ENCODE measurements at places on chromosomes 5 and 9.

- no peak for DNase-seq
Observed at GRCh38 chr5:8756498-8757084, 789.3 kb downstream of the SEMA5A start.

- DNase-seq: no peak
Observed at GRCh38 chr5:95484421-95484820, 70.4 kb downstream of the SKIC3 start.

- no peak for DNase-seq
Observed at GRCh38 chr5:27472871-27473270, 434.5 kb upstream of the CDH9 start.

DNA sequence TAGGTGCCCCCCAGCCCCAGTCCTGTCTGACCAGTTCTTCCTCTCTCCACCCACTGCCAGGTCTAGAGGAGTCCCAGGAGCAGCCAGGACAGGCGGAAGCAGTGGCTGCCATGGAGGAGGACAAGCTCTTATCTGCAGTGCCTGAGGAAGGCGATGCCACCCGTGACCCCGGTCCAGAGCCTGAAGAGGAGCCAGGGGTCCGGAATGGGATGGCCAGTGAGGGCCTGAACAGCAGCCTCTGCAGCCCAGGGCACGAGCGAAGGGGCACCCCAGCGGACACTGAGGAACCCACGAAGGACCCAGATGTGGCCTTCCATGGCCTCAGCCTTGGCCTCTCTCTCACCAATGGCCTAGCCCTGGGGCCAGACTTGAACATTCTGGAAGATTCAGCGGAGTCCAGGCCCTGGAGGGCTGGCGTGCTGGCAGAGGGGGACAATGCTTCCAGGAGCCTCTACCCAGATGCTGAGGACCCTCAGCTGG, 13.8 kb downstream of the PSD2 start:
- DNase-seq: no peak

DNA sequence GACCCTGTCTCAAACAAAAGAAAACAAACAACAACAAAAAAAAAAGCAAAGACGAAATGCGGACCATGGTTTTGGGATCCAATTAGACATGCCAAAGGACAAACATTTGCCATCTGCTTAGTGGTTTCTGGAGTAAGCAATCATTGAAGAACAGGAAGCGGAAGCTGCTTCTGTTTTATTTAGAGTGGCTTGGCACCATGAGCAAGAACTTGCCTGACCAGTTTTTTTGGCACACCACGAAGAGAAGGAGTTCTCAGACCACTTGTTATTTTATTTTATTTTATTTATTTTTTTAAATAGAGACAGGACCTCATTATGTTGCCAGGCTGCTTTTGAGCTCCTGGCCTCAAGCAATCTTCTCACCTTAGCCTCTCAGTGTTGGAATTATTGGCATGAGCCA, 17.0 kb downstream of the BTF3 start:
- no peak for DNase-seq

DNA sequence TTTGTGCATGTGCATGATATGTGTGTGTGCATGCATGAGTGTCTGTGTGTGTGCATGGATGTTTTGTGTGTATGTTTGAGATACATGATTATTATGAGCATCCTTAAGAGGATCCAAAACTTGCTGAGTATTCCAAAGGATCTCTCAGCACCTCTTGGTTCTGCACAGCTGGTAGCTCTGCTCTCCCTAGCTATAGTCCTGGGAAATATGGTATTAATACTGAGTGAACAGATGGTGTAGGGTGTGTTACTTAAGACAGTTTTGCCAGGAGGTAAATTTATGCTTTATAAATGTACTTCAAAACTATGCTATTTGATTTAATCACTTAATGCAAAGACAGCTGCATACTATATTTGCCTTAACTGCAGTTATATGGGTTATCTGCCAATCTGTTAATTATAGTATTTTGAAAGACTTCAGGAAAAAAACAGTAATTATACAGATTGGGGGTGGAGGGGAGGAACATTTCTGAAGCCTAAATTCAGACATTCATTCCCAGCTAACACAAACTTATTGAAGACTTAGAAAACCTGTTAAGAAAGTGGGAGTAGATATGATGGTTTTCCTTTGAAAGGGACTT, 215.5 kb downstream of the MPDZ start:
- no peak for DNase-seq

DNA sequence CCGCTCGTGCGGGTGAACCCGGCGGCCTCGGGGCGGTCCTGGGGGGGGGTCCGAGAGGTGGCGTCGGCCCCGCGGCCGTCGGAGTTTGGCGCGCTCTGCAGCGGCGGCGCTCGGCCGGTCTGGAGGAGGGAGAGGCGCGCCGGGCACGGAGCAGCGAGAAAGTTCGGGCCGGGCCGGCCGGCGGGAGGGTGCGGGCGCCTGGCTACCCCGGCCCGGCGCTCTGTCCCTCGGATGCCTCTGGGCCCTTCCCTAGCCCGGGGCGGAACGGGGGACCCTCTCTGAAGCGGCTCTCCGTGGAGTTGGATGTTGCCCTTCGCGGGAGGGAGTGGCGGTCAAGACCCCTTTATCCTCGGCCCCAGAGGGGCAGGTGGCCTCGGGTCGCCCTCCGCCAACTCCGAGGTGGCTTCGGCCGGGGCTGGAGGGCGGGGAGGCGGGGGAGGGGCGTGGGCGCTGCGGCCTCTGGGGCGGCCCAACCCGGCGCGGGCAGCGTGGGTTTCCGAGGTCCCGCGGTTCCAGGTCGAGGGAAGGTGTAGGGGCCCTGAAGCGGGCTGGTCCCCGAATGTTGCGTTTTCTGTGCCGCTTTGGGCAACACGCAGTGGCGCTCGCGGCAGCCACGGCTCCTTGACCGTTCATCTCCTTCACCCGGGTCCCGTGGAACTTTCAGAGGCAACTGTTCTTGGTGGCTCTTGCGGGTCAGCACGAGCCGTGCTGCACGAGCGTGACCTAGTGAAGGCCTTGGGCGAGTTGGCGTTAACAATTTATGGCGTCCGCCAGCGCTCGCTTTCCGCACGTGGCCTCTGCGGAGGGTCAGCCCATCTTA, 290.5 kb downstream of the DOCK8 start:
- DNase-seq: no peak

All from stimulated activated CD4-positive, alpha-beta T cell treated with anti-CD3 and anti-CD28 coated beads, Interleukin-1b, Interleukin-23, amount 100 ng/mL, for 1 hour (primary cell).